ENCODE measurements at places on chromosomes 2 and 18. TPM values are rescaled to one million over a fixed set of nuclear protein-coding genes. Genes with fewer than 3 reads are reported as not detected.

DNA sequence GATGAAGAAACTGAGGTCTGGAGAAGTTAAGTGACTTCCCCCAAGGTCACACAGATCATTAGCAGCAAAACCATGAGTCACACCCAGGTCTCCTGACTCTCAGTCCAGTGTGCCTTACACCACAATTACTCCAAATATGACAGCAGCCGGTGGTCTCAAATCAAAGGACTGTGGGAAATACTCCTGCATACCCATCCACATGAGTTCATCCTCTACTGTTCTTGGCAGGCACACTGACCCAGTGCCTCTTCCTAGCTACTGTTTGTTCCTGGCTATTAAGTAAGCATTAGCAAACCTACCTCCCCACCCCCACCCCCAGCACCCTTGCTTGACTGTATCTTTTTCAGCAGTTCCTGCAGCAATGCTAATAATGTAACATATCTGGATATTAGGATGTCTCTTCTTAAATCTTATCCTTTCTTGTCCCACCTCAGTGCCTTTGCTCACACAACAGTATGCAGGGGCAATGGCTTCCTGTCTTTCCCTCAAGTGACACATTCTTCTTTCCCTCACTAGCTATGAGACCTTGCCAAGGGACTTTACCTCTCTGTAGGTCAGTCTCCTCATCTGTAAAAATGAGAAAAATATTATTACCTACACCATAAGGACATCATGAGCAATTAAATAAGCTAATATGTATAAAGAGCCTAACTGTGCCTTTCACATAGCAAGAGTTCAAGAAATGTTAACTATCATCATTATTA is 46.2 kb downstream of the FAM98A start:
- H3K27me3 ChIP-seq, result no peaks in the 10 kb centered on the region
- H3K27ac ChIP-seq, result no peak overlapping the region
- no peak for DNase-seq
- H3K4me1 ChIP-seq, result peaks cover 4% of the 10 kb centered on the region
- H3K36me3 ChIP-seq, result no peaks in the 10 kb centered on the region

GRCh38 chr2:182499706-182500470 is 73.1 kb upstream of the PDE1A start:
- no peak overlapping the region for H3K27ac ChIP-seq
- H3K27me3 ChIP-seq, result no peaks in the 10 kb centered on the region
- DNase-seq, result no peak
- H3K36me3 ChIP-seq, result no peaks in the 10 kb centered on the region
- H3K4me1 ChIP-seq, result no peaks in the 10 kb centered on the region
- no peak overlapping the region for H3K4me3 ChIP-seq

DNA sequence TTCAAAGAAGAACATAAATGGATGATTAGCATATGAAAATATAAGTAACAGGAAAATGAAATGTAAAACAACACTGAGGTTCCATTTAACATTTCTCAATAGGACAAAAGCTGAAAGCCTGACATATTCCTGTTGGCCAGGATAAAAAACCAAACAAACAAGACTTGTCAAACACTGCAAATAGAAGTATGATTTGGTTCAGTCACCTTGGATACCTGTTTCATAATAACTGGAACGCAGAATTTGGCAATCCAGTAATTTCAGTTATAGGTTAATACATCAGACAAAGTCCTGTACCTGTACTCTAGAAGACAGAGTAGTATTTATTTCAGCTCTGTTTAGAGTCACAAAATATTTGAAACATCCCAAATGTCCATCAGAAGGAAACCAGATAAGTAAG is 16.5 kb upstream of the EVA1A start:
- no peak overlapping the region for H3K4me3 ChIP-seq
- no peaks in the 10 kb centered on the region for H3K4me1 ChIP-seq

Gene UGT1A8
- total RNA-seq, result not detected

Gene ARHGEF4
- total RNA-seq, result not detected

Gene MYL12B
- 310 TPM for total RNA-seq

Gene GALR1
- total RNA-seq, result not detected
